ENCODE measurements at places on chromosomes 5 and 9.

- DNase-seq: no peak
Measured at GRCh38 chr5:116532762-116533525, 41.7 kb downstream of the SEMA6A start.

GRCh38 chr5:16559702-16560101 is 57.1 kb downstream of the RETREG1 start:
- DNase-seq: no peak

DNA sequence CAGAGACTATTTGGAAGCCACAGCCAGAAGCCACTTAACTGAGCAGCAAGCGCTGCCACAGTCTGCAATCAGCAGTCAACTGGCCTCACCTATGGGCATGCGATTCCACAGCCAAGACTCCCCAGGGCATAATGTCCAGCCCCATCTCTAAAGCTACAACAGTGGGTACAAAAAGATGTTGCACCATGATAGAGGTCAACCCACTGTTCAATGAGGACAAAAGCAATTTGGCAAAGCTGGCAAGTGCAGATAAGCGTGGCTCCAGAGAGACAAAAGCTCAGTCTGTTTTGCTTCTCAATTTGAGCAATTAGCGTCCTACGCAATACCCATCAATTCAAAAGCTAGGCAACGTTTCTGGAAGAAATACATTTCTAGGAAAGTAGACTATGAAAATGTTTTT is 3.2 kb downstream of the TAS2R1 start:
- DNase-seq: no peak

DNA sequence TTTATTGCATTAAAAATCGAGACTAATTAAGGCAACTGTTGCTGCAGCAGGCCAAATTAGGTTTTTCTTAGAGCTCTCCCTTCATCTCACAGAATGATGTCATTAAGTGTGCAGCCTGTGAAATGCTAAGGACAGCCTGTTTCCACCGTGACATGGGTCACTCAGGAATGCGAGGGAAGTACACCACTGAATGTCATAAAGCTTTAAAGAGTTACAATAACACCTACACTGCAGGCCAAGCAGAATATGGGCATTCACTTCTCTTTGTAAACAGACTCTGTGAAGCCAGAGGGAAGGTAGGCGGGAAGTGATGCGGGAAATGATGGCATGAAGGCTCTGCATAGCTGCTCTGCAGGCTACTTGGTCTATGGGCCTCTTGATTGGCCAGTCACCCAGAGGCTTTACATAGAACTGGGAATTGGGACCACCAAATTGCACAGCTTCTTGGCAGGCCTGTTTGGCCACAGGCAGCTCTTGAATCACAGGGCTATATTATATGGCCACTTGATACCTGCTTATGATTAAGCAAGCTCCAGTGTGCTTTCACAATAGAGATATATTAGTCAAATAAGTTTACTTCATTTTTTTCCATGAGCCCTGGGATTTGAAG is 28.4 kb upstream of the AOPEP start:
- no peak for DNase-seq

- DNase-seq: no peak
Measured at GRCh38 chr5:141876628-141877355, 1.4 kb downstream of the PCDH1 start.

- DNase-seq: no peak
Measured at GRCh38 chr9:98861781-98862504, 54.5 kb downstream of the GALNT12 start.

GRCh38 chr5:6458833-6459232 is 10.2 kb downstream of the UBE2QL1 start:
- no peak for DNase-seq

GRCh38 chr9:80078826-80079225 is 507.1 kb downstream of the TLE4 start:
- DNase-seq: no peak
